ENCODE measurements at places on chromosomes 16 and 17. TPM values are rescaled to one million over a fixed set of nuclear protein-coding genes. Genes with fewer than 3 reads are reported as not detected.

Gene IL17C
- total RNA-seq = not detected

DNA sequence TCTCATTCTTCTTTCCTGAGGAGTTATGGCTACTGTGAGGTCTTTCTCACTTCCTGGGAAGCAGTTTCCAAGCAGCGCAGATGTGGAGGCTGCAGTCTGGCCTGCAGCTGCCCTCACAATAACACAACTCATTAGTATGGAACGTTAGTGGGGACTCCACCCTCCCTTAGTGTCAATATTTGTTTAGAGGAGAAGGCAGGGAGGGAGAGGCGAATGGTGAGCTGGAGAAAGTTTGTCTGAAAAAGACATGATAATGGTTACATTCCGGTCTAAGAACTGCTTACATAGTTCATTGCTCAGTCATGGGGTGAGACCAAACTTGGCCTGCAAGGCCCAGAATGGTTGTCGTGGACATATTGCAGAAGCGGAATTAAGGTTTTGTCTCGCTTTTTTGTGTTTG is 170.2 kb downstream of the HS3ST3B1 start:
- DNase-seq = no peak

DNA sequence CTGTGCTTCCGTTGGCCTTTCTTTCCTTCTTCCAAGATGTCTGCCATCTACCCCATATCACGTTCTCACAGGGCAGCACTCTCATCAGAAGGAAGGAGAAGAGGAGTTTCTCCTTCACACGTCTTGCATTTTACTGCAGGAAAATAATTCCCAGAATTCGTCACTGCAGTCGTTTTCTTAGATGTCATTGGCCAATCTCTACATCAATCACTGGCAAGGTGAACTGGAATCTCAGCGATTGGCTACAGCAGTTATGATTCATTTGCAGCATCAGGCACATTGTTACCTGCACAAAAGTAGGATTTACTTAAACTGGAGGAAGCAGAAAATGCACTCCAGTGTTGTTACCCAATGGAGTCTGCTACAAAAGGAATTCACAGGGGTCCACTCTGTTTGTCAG is 277.2 kb upstream of the RBFOX1 start:
- DNase-seq = no peak

GRCh38 chr16:10581507-10581906 is 1.1 kb upstream of the EMP2 start:
- DNase-seq = no peak

DNA sequence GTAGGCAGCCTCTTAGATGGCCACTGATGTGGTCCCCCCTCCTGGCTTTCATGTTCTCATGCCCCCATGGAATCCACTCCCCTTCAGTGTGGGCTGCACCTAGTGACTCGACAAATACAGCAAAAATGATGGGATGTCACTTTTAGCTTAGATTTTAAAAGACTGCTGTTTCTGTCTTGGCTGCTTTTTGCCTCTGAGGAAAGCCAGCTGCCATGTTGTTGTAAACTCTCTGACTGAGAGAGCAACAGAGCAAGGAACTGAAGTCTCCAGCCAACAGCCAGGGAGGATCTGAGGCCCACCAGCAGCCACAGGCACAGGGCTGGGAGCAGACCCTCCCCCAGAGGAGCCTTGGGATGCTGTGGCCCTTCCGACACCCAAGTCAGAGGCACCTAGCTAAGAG is 60.6 kb upstream of the MARCHF10 start:
- DNase-seq = no peak

DNA sequence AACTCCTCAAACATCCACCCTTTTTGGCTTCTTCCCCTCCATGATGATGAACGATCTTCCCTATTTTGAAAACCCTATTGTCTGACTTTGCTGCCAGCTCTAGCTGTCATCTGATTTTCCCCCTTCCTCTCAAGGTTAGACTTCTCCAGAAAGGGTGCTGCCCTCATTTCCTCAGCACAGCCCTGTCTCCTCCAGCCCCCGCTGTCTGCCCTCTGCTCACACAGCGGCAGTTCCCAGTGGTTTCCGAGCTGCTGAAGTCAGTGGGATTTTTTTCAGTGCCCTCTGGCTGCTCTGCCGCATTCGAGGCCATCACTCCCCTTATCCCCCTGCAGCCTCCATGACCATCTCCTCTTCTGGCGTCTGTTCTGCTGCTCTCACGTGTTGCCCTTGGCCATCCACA is 26.6 kb upstream of the C17orf107 start:
- DNase-seq = no peak

- DNase-seq = no peak
Measured at GRCh38 chr17:7916808-7917207, 719 bp upstream of the RNF227 start.

GRCh38 chr16:31507617-31507928 is 618 bp downstream of the RUSF1 start:
- no peak for DNase-seq

DNA sequence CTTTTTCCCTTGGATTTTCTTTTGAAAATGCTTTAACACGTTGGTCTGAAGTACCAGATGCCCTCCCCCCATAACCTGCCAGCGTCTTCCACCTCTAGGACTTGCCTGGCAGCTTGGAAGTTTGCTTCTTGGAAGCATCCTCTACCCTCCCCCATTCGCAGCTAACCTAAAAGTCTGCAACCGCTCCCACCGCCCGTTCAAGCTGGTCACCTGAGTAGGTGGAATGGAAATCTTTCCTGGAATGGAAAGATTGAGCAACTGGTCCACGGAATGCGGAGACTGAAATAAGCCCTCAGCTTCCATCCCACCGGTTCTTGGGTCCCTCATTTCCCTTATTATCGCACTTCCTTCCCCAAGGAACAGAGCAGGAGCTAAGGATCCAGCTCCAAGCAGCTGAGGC is 31.4 kb downstream of the HS3ST3B1 start:
- no peak for DNase-seq

DNA sequence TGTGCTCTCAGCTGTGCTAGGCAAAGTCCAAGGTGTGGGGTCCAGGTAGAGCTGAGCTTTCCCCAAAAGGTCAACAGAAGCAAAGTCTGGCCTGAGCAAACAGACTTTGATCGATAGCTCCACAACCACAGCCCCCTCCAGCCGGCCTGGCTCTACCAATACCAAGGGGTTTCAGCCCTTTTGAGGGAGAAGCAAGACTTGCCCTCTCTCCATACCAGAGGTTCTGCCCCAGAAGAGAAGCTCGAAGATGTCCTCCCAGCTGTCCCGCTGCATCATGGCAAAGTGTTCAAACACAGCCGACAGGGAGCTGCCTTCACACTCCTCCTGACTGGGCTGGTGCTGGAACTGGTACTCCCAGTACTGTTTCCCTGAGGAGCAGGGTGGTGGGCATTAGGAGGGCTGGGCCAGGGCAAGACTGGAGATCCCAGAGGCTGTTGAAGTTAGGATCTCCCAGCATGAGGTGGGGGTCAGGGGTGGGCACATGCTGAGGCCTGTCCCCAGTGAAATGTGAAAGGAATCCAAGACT is 1.7 kb downstream of the VTN start:
- DNase-seq = no peak

- DNase-seq = no peak
Measured at GRCh38 chr16:24645739-24646645, 83.5 kb upstream of the TNRC6A start.

DNA sequence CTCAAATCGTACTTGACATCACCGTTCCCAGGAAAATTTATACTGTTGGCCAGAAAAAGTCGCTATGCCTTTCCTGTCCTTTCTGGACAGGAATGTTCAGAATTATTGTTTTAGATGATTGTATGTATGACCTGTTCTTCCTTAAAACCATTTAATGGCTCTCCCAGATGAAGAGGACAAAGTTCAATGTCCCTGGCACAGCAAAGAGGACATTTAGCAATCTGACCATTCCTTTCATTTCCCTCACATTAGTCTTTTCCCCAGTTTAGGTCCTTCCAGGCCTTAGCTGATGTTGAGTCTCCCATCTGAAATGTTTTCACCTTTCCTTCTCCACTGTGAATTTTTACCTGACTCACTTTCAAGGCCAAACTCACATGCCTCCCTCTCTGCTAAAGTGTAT is 938.9 kb downstream of the CDH11 start:
- no peak for DNase-seq

DNA sequence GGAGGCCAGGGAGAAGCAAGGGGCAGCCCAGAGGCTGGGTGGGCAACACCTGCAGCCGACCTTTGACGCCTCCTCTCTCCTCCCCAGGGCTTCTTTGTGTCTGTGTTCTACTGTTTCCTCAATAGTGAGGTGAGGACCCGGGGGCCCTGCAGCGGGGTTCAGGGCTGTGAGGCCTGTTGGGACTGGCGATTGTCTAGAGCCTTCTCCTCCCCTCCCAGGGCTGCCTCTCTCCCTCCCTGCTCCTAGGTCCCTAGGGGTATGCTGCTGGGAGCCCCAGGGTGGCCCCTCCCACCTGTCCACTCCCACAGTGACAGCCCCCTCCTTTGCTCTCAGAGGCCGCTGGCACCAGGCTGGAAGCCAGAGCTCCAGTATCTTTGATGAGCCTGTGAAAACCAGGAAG is 10.8 kb upstream of the SPPL2C start:
- no peak for DNase-seq

- DNase-seq = no peak
Measured at GRCh38 chr17:61139219-61139618, 260.4 kb upstream of the TBX2 start.

GRCh38 chr17:78107457-78107856 is 21.1 kb downstream of the TMC6 start:
- no peak for DNase-seq

Gene PMP22
- total RNA-seq = 39.3 TPM

Gene TMEM114
- not detected for total RNA-seq

DNA sequence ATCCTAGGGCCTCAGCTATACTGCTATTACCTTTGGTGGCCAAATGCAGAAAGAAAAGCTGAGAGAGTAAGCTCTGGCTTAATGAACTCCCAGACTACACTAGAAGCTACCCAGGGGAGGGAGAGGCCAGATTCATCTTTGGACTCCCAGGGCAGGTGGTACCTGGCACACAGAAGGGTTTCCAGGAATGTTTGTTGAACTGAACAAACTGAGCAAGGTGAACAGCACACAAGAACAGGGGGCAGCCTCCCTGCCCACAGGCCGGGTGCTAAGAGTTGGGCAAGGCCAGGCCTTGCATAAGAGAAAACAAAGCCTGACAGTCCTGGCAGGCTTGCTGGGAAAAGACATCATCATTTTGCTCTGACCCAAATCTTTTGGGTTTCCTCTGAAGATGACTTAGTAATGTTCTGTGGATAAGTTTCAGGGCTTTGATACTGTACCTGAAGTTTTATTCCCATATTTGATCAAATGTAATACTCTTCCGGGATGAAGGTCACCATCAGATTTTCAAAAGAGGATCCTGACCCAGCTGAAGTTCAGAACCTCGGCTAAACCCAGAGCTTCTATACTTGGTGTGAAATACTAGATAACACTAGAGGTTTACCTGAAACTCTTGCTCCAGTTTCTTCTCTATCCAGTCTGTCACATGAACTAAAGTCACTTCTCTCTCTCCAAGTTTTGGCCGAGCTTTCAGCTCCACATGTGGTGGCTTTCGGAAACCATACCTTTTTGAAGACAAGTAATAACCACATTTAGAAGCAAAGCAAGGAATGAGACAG is 20.5 kb upstream of the ERN1 start:
- peak; percentile 81 for DNase-seq

- no peak for DNase-seq
Measured at GRCh38 chr17:67411397-67411796, 34.3 kb downstream of the PITPNC1 start.

DNA sequence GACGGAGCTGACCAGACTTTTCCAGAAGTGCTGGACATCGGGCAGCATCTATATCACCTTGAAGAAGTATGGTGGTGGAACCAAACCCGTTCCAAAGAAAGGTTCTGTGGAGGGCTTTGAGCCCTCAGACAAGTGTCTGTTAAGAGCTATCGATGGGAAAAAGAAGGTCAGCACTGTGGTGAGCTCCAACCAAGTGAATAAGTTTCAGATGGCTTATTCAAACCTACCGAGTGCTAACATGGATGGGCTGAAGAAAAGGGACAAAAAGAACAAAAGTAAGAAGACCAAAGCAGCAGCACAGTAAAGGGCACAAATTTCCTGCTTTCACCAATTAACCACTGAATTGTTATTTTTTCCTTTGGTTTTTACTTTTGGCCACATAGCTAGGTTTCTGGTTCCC is 6.9 kb downstream of the KAT7 start:
- no peak for DNase-seq

DNA sequence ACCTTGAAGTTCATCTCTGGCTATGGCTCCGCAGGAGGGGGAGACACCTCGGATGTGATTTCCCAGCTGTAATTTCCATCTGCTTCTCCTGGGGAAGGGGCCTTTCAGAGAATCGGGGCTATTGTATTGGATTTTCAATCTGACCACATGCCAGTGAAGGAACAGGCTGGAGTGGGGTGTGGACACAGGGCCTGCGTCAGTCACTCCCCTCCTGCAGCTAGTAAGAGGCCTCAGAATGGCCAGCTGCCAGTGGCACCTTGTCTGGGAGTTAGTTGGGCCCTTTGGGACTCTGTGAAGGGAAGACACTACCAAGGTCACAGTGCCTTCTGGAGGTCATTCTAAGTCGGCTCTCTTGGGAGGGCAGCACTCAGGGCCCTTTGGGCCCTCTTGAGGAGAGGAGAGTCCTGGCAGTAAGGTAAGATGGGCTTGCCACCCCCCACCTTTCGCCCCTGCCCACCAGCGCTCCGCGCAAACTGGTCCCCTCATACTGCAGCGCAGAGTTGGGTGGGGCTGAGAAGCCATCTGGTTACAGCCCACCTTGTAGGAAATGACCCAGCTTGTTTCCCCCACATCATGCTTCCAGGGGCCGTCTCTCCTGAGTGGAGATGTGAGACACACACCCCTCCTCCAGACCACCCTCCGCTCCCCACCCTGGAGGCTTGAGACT is 5.4 kb downstream of the NXPH3 start:
- peak; percentile 36 for DNase-seq

DNA sequence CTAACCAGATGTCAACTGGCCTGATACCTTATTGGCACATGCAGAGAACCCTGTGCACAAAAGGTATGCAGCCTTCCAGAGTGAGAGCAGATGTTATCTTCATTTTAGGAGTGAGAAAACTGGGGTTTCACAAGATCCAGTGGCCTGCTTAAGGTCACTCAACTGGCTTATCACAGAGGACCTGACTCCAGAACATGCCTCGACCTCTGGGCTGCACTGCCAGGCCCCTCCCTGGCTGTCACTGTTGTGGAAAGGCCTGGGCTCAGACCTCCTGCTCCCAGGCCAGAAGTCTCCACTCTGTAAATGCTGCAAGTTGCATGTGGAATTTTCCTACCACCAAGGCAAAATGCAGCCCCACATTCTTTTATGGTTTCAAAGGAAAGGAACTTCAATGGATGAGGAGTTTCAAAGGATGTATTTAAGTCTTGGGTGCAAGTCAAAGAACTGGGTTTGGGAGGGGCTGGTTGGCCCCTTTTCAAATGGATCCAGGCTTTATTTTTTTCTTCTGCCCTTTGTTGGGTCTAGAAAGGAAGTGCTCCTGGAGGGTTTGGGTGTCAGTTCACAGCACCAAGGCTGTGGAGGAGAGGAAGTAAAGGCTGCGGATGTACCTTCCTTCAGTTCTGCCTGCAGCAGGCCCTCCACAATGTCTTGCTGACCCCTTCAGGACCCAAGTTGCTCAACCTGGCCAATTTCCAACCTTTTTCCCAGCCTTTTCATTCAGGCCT is 30.4 kb upstream of the SMPD3 start:
- no peak for DNase-seq
